Jurkat, Clone E6-1 (cell line): ENCODE measurements at places on chromosomes 16 and 17.

DNA sequence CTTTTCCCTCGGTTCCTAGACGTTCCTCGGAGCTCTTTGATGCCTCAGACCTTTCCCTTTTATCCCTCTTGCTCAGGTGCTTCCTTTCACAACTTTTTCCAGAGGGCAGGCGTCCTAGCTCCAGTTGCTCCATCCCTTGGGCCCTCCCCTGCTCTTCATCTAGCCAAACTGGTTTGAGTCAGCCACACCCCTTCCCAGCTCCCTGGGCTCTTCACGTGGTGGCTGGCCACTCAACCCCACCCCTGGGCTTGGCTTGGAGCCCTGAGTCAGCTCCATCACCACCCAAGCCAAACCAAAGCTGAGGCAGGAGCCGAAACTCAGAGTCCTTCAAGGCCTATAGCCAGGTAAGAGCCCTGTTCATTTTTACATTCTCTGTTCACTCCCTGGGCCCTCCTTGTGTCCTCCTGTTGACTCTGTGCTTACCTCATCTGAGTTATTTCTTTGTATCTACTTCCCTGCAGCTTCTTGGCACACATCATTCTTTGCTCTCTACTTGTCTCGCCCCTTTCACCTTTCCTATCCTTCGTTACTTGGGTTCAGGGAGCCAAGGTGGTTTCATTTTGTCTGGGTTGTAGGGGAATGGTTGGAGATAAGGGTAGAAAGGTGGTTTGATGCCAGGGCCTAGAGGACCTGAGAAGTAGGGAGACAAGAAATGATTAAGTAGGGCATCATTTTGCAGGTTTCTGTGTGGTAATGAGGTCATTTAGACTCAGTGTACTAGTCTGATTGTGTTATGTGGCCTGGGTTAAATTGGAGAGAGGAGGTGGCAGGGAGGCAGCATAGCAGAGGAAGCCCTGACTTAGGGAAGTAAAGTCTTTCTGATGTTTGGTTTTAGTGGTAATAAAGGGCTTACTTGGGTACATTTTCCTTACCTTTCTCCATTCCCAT, 7.6 kb upstream of the PHKG2 start:
- DNase-seq, result no peak

- no peak for DNase-seq
Measured at GRCh38 chr16:56048425-56049105, 142.7 kb upstream of the GNAO1 start.

- DNase-seq, result no peak
Measured at GRCh38 chr17:72967977-72968585, 124.4 kb downstream of the SLC39A11 start.

- DNase-seq, result no peak
Measured at GRCh38 chr17:67676305-67676704, 41.4 kb upstream of the NOL11 start.

DNA sequence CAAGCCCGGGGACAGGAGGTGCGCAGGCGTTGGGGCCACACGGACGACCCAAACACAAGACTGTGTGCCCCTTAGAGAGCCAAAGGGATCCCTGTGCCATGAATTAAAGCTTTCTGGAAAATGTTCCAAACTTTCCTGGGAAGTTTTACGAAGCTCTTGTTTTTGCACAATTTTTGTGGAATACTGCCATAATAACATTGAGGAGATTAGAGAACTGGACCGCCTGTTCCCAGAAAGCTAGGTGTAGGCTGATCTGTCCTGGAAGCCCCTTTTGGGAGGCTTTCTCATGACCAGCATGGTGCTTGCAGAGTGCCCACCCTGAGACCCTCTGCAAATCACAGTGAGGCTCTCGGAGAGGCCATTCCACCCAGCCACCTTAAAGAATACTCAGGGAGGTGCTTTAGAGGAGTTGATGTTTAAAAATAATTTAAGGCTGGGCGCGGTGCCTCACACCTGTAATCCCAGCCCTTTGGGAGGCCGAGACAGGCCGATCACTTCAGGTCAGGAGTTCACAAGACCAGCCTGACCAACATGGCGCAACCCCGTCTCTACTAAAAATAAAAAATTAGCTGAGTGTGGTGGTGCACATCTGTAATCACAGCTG, 1.1 kb downstream of the KDM8 start:
- no peak for DNase-seq

DNA sequence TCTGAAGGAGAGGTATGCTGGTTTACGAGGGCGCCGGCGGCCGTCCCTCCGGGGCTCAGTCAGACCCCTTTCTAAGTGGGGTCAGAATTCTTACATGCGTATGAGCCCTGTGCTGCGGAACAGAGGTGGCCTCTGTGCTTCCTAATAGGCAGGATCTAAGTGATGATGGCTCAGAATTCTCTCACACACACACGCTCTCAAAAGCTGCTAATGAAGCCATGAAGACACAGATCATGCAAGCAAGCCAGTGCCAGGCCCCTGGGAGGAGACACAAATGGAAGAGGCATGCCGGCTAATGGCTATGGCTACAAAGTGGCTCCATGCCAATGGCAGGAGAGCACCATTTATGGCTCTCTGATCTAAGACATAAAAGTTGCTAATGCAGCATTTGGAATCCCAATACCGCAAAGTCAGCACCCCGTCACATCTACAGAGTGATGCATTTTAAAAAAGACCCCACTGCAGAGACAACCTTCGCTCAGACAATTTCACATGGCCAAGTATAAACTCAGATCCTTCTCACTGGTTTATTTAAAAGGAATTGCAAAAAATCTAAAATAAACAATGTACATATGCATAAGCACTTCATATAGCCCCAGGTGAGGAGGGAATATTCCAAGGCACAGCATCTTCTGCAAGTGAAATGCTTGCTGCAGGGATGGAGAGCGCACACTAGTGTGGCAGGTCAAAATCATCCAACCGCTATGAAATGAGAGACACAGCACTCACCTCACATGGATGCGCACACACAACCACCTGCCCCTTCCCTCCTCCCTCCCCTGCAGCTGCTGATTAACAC, 24.5 kb downstream of the NPLOC4 start:
- DNase-seq, result no peak

- no peak for DNase-seq
Measured at GRCh38 chr17:39365242-39365641, 36.2 kb downstream of the FBXL20 start.

DNA sequence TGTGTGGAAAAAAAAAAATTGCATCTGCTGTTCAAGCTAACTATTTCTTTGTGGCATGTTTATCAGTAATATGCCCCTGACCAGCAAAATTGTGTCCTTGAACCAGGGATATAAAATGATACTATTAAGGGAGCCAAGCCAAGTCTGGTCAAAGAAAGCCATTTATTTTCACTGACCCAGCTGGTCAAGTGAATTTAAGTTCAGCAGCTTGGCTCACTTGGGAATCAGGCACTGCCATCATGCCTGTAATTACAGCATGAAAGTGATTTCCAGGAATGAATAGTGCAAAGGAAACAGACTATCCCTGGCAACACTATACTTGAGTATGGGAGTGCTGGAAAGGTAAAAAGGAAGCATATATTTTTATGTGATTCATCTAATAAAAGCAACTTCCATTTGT, 934.6 kb upstream of the CDH8 start:
- no peak for DNase-seq

GRCh38 chr16:4306470-4307214, 9.2 kb upstream of the GLIS2 start:
- DNase-seq, result peak; percentile 45

DNA sequence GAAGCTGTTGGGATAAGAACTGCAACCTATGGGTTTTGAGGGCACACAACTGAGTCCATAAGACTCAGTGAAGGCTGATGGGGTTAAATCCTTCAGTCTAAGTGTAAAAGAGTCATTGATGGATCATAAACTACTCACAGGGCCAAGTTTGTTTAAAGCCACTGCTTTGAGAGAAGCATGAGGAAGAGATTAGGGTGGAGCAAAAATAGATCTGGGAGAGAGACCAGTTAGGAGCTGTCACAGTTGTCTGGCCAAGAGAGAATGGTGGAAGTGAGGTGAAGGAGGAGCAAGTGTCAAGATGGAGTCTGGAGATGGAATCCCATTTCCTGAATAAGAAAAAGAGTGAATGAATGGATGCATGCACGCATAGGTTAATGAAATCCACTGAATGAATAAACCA, 379.1 kb upstream of the CDH11 start:
- DNase-seq, result no peak

GRCh38 chr17:67016039-67016762, 28.2 kb upstream of the CACNG1 start:
- no peak for DNase-seq

- DNase-seq, result no peak
Measured at GRCh38 chr16:25709213-25709612, 17.5 kb downstream of the HS3ST4 start.

- DNase-seq, result no peak
Measured at GRCh38 chr17:3986270-3986938, 22.2 kb upstream of the ATP2A3 start.

- no peak for DNase-seq
Measured at GRCh38 chr16:48811478-48811877, 201.5 kb upstream of the N4BP1 start.

DNA sequence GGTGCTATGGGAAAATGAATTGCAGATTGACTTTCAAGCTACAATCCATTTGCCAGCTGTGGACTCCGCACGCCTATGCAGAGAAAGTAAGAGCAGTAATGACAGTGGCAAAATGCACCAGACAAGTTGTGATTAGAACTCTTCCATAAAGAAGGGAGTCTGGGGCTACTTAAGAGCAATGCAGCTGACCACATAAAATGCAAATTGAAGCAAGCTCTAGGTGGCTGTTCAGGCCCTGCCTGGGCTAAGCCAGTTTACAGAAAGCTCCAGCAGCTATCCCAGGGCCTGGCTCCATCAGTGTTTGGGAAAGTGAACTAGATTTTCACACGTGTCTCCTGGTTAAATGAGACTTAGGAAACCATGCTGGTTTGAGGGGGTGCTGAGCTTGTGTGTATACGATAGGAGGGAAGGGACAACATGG, 2.2 kb upstream of the MAP2K6 start:
- no peak for DNase-seq

GRCh38 chr16:58906981-58907715, 173.0 kb upstream of the GOT2 start:
- DNase-seq, result no peak

GRCh38 chr17:45868276-45868675, 23.6 kb downstream of the SPPL2C start:
- no peak for DNase-seq

DNA sequence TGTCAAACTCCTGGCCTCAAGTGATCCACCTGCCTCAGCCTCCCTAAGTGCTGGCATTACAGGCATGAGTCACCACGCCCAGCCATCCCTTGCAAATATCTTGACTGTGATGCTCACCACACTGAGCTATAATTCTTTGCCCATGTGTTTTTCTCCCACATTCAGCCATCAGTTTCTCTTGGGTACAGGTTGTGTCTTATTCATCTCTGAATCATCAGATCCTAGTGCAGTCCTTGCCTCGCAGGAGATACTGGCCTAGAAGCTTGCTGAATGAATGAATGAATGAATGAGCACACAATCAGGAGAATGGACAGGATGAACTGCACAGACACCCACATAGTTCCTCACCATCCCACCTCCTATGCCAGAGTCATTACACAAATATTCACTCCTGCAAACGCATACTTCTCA, 24.4 kb upstream of the ETV4 start:
- no peak for DNase-seq

DNA sequence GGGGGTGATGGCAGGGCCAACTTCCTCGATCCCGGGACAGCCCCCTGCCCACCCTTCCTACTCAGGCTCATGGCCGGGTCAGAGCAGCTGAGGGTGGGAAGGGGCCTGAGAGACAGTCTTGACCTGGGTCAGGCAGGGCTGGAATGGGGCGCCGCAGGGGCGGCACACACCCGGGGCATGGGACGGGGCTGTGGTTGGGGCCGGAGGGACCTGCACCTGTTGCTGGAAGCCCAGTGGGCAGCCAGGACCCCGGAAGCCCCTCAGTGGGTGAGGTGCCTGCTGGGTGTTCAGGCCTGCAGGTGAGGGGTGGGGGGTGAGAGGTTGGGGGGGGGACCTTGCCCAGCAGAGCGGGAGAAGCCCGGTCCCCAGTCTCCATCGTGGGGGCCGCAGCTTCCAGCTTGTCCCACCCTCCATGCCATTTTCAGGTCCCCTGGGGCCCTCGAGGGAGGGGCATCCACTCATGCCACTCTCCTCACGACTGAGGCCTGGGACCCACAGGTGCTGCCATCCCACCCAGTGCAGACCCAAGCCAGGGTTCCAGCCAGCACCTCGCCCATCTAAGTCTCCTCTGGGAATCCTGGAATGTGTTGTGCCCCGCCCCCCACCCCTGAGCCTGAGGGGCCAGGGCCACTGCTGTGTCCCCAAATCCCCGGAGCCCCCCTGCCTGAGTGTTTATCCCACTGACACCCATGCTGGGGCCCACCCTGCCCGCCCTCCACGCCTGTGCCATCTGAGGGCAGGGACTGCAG, 43.4 kb upstream of the ACSF3 start:
- no peak for DNase-seq

- DNase-seq, result no peak
Measured at GRCh38 chr16:3974751-3975150, 94.2 kb upstream of the CREBBP start.

DNA sequence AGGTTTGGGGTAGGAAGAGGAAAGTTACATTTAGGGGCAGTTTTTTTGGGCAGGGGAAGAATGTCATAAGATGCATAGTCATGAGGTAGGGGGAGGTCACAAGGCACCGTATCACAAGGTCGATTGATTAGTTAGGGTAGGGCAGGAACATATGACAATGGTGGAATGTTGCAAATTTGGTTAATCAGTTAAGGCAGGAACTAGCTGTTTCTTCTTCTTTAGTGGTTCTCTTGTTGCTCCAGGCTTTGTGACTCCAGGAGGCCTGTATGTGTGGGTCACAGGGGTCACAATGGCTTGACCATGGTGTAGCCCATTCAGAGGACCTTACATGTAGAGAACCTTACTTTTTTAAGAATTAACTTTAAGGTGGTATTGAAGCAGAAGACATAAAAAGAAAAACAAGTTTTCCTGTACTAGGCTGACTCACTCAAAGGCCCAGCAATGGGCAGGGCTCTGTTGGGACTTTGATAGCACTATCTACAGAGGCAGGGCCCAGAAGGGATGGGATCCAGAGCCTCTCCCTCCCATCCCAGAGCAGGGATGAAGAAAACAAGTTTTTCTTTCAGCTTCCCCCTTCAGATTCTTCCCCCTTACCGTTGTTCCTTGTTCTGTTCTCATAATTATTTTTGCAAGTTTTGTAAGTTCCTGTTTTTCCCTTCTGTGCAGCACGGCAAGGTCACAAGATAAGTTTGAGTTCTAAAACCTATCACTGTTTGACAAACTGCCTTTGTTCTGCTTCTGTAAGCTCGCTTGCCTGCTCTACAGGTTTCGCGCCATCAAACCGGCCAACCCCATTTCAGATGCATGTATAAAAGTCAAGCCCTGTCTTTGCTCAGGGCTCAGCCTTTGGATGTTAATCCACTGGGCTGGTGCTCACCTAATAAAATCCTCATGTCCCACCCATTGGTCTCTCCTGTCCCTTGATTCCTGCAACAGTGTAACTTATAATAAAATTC, 45.8 kb upstream of the ATF7IP2 start:
- DNase-seq, result no peak

GRCh38 chr16:72749091-72749490, 298.8 kb downstream of the ZFHX3 start:
- DNase-seq, result no peak
